ENCODE measurements at places on chromosomes 13 and 19. TPM values are rescaled to one million over a fixed set of nuclear protein-coding genes. Genes with fewer than 3 reads are reported as not detected.

- DNase-seq: no peak
Observed at GRCh38 chr13:95457294-95457693, 95.2 kb upstream of the CLDN10 start.

ZFP30 gene
- 0.28 TPM for polyA plus RNA-seq

SIGLEC9 gene
- polyA plus RNA-seq: 137 TPM

NUMBL gene
- 0.12 TPM for polyA plus RNA-seq

- no peak for DNase-seq
Observed at GRCh38 chr19:30780032-30780431, 407.8 kb downstream of the ZNF536 start.

LINGO3 gene
- polyA plus RNA-seq: 2.2 TPM
